ENCODE measurements at places on chromosomes 13 and 19.

DNA sequence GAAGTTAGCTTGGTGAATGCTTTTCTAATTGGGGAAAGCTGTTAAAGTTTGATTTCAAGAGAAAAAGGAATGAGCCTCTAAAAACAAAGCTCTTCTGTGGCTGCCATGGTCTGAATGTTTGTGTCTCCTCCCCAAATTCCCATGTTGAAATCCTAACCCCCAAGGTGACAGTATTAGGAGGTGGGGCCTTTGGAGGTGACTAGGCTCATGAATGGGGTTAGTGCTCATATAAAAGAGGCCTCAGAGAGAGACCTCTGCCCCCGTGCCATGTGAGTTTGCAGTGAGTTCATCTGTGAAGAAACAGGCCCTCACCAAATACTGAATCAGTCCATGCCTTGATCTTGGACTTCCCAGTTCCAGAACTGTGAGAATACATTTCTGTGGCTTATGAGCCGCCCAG is 56.5 kb downstream of the ARHGEF7 start:
- no peak for DNase-seq

- DNase-seq, result no peak
Observed at GRCh38 chr13:93289842-93290241, 63.2 kb downstream of the GPC6 start.

DNA sequence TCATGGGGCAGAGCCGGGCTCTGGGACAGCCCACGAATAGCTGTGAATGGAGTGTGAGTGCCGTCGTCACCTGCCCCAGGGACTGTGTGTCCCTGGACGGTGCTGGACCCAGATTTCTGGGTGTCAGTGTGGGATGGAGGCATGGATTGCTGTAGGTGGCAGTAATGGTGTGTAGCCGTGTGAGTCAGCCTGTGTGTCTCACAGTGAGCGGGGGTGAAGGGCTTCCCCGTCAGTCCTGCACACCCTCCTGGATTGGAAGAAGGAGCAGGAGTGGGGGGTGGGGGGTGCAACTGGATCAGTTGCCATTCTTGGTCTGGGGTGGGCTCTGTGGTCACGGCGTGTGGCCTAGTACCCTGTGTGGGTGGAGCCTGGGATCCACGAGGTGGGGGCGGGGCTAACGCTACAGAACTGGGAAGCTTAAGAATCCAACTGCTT is 6.5 kb upstream of the LTBP4 start:
- DNase-seq, result no peak

GRCh38 chr13:25253702-25254101 is 33.6 kb downstream of the MTMR6 start:
- DNase-seq, result no peak

DNA sequence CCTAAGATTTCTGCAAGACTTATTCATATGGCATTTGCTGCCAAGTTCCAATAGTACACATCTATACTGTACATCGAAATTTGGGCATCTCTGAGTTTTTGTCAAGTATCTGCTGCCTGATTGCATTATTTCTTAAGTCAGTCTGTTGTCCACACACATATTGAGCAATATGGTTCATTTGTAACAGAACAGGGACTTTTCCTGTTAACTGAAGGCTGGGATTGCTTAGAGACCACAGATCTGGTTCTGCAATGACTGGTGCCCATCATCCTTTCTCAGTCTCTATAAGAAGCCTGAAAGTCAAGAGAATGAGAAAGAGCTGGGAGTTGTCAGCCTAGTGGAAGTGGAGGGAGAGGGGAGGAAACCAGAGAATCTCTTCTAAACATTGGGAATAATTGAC is 22.5 kb upstream of the MYCBP2 start:
- no peak for DNase-seq

DNA sequence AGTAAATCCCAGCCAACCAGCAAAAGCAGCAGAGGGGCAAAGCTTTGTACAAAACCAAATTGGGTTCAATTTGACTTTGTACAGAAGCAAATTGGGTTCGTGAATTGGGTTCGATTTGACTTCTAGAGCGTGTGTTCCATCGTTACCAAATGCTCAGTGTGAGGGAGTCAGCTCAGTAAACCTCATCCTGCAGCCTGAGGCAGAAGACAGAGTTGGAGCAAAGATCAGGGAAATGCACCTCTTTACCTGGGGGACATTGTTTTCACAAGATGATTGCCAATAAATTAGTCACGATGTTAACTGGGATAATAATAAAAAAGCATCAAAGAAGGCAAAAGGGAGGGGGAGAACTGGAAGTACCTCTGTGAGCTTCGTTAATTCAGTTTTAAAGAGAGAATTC is 1.5 kb downstream of the RAB20 start:
- DNase-seq, result no peak

- no peak for DNase-seq
Observed at GRCh38 chr19:35029737-35030256, 473 bp upstream of the SCN1B start.

DNA sequence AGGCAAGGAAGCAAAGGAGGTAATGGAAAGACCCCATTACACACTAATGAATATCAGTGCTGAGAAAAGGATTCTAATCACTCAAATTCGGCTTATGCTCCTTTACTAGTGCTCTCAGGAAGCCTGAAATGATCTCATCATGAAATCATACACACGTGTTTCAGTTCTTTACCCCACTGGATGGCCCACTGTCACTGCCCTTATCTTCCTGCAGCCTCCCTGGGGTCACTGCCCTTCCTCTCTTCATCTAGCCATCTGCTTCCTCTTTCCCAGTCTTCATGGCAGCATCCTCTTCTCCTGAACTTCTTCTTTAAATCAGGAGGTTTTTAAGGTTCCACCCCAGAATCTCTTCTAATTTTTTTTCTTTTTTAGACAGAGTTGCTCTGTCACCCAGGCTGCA is 27.9 kb upstream of the EEF1AKMT1 start:
- no peak for DNase-seq

GRCh38 chr19:35725216-35725861 is 7.5 kb downstream of the KMT2B start:
- no peak for DNase-seq

All from fibroblast of pulmonary artery (primary cell).